ENCODE measurements at places on chromosomes 5 and 9. TPM values are rescaled to one million over a fixed set of nuclear protein-coding genes. Genes with fewer than 3 reads are reported as not detected.

Gene ELOVL7
- under 0.01 TPM for total RNA-seq

DNA sequence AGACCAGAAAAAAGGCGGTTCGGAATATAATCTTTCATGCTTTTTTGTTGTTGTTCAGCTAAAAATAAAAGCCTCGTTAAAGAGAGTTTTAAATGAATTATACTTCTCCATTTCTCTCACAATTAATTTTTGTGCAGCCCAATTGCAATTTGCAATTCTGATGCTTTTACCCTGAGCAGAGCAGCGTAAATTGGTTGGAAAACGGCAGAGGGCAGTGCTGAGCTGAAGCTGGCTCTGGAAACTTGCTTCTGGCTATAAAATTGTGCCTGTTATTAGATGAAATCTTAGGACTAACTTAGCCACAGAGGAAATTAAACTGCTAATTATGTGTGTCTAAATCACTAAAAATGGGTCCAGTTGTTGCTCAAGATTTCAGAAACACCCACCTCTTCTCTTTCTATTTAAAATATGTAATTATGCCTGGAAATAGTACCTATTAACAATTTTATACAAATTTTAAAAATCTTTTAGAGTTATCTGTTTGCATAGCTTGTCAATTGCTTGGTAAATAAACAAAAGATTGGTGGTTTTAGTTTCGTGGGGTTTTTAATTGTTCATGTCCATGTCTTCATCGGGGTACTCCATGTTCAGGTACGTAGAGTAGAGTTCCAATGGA is 441.8 kb upstream of the TLE4 start:
- no peak overlapping the region for H3K4me3 ChIP-seq
- H3K4me1 ChIP-seq = peaks cover 7% of the 10 kb centered on the region
- no peak for DNase-seq
- no peaks in the 10 kb centered on the region for H3K27me3 ChIP-seq
- H3K27ac ChIP-seq = no peak overlapping the region

Gene OLFM1
- total RNA-seq = under 0.01 TPM

Gene LHX2
- not detected for total RNA-seq

GRCh38 chr5:155665361-155665760 is 651.8 kb downstream of the KIF4B start:
- H3K27ac ChIP-seq = no peak overlapping the region
- no peaks in the 10 kb centered on the region for H3K27me3 ChIP-seq
- no peaks in the 10 kb centered on the region for H3K4me1 ChIP-seq
- no peak for DNase-seq

GRCh38 chr9:137461663-137462395 is 2.7 kb upstream of the NSMF start:
- peaks cover 20% of the 10 kb centered on the region for H3K4me1 ChIP-seq
- no peaks in the 10 kb centered on the region for H3K27me3 ChIP-seq
- no peak overlapping the region for H3K27ac ChIP-seq
- peaks cover 5% of the 10 kb centered on the region for H3K36me3 ChIP-seq
- DNase-seq = peak; percentile 94
- no peak overlapping the region for H3K4me3 ChIP-seq

DNA sequence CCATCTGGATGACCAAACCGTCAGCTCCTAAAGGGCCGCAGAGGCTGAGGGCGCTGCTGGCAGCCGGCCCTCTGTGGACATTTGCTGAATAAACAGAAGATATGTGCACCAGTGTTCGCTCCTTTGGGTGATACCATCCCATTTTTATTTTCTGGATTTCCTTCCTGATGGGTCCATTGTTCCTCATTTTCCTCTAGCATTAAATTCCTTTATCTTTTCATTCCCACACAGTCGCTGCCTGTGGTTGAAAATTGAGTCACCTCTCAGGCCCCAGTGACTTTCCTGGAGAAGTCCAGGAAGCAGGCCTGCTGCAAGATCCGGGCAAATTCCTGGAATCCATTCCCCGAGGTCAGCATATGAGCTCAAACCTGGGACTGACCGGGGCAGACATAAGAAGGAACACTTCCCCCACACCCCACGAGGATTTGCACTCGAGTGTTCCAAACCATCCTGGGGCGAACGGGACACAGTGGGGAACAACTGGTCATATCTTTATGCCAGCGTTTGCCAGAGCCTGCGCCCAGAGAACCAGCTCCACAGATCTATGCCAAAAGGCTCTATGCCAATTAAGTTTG is 86.7 kb upstream of the PCA3 start:
- no peaks in the 10 kb centered on the region for H3K36me3 ChIP-seq
- H3K4me1 ChIP-seq = peaks cover 11% of the 10 kb centered on the region
- no peaks in the 10 kb centered on the region for H3K27me3 ChIP-seq
- peak overlapping the region; percentile 37 for H3K4me3 ChIP-seq

Gene CDH9
- not detected for total RNA-seq

Gene SPATA31A3
- not detected for total RNA-seq

DNA sequence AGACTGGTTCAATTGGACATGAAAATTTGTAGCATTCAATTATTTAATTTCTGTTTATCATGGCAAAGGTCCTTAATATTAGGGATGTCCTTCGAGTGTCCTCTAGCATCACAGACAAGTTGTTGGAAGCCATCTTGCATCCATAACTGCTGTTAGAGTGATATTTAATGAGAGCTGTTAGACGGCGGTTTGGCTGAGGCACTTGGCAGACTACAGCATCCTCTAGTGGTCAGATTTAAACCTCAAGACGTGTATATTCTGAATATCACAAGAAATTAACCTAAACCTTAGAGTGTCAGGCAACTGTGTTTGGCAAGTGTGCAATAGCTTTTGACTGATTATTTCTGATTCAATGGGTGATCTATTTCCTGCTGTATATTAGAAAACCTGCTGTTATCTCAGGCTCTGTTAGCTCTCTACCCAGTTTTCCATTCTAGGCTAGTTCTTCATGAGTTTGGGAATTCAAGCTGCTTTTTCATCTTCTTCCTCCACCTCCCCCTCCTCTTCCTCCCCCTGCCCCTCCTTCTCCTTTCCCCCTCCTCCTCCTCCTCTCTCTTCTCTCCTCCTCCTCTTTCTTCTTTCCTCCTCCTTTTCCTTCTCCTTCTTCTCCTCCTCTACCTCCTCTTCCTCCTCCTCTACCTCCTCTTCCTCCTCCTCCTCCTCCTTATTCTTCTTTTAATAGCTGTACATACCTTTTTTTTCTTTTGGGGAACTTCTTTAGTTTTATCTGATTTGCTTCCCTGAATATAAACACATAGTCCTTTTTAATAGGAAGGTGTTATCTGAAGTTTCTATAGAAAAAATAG is 8.6 kb downstream of the SPINK1 start:
- no peaks in the 10 kb centered on the region for H3K36me3 ChIP-seq
- H3K27me3 ChIP-seq = no peaks in the 10 kb centered on the region
- H3K4me1 ChIP-seq = no peaks in the 10 kb centered on the region
- no peak overlapping the region for H3K27ac ChIP-seq
- no peak overlapping the region for H3K4me3 ChIP-seq
- peak; percentile 46 for DNase-seq

Gene AJM1
- total RNA-seq = 0.88 TPM

DNA sequence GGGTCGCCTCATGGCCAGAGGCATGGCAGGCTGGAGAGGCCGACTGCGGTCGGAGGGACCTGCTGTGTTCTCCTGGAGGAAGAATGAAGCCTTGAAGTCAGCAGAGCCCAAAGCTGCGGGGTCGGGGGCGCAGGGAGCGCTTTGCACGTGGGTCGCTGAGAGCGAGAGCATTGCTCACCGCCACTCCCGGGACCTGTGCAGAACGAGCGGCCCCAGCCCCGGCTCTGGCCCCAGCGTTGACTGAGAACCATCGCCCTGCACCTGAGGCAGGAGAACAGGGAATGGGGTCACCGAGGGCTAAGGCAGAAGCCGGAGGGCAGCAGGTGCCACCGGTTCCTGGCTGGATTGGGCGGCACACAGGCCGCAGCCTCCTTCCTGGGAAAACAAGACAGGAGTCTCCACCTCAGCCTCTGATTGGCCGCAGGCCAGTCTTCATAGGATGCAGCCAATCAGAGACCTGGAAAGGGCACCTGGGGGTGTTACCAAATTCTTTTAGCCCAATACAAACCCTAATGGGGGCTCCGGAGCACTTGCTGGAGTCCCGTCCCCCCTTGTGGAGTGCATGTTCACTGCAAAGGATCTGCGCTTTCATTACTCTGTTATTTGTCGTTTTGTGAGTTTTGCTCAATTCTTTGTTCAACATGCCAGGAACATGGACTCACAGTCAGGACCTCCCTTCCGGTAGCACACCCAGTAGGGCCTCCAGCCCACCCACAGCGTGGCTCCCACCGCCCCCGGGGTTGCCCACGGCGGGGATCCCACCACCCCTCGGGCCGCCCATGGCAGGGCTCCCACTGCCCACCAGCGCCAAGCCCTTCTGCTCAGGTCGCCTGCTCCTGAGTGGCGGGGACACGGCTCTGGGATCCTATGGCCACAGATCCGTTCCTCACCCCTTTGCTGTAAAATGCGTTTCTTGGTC is 24.7 kb upstream of the SLC6A19 start:
- peak; percentile 92 for DNase-seq
- H3K4me1 ChIP-seq = no peaks in the 10 kb centered on the region
- no peak overlapping the region for H3K27ac ChIP-seq
- H3K4me3 ChIP-seq = no peak overlapping the region
- no peaks in the 10 kb centered on the region for H3K27me3 ChIP-seq

DNA sequence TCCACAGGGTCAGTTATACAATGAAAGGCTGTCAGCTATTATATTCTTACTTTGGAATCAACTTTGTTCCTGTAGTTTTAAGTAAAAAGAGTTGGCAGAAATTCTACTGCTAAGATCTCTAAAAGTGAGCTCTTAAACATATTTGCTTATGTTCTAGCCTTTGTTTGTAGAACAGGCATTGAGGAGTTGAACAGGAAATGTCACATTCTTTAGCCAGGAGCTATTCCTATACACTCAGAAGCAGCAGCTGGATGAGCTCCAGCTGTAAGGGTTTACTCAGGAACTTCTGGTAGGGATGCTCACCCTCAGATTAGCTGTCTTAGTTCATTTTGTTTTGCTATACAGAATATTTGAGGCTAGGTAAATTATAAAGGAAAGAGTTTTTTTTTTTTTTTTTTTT is 22.4 kb upstream of the SPINK14 start:
- H3K27me3 ChIP-seq = no peaks in the 10 kb centered on the region
- H3K36me3 ChIP-seq = no peaks in the 10 kb centered on the region
- DNase-seq = no peak

DNA sequence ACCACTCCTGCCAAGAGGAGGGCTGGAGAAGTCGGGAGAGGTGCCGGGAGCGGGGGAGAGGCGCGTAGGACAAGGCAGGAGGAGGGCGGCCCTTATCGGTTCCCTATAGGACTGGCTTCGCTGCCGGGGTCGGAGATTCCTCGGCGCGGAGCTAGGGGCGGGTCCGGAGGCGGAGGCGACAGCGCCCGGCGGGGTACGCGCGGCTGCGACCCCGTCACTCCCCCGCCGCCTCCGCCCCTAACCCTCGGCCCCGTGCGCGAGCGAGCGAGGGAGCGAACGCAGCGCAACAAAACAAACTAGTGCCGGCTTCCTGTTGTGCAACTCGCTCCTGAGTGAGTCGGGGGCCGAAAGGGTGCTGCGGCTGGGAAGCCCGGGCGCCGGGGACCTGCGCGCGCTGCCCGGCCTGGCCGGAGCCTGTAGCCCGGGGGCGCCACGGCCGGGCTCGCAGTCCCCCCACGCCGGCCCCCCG is 2.0 kb downstream of the GLIS3 start:
- peaks cover 61% of the 10 kb centered on the region for H3K4me1 ChIP-seq
- peak overlapping the region; percentile 99 for H3K27ac ChIP-seq
- H3K27me3 ChIP-seq = no peaks in the 10 kb centered on the region
- DNase-seq = peak; percentile 65

DNA sequence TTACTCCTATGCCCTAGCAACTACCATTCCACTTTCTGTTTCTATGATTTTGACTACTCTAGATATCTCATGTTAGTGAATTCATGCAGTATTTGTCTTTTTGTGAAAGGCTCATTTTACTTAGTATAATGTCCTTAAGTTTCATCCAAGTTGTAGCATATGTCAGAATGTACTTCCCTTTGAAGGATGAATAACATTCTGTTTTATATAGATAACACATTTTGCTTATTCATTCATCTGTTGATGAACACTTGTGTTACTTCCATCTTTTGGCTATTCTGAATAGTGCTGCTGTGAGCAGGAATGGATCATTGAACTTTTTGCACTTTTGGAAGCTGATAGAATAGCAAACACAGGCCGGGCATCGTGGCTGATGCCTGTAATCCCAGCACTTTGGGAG is 140.2 kb upstream of the MYO10 start:
- H3K4me1 ChIP-seq = no peaks in the 10 kb centered on the region
- H3K4me3 ChIP-seq = no peak overlapping the region
- no peaks in the 10 kb centered on the region for H3K36me3 ChIP-seq
- H3K27ac ChIP-seq = no peak overlapping the region
- DNase-seq = no peak

GRCh38 chr5:91302305-91302704 is 80.8 kb downstream of the ARRDC3 start:
- H3K27ac ChIP-seq = peak overlapping the region; percentile 43
- no peak for DNase-seq
- H3K27me3 ChIP-seq = no peaks in the 10 kb centered on the region
- H3K36me3 ChIP-seq = no peaks in the 10 kb centered on the region
- no peak overlapping the region for H3K4me3 ChIP-seq

GRCh38 chr5:111636736-111637135 is 120.3 kb downstream of the NREP start:
- peaks cover 13% of the 10 kb centered on the region for H3K4me1 ChIP-seq
- DNase-seq = no peak
- no peak overlapping the region for H3K27ac ChIP-seq
- H3K27me3 ChIP-seq = no peaks in the 10 kb centered on the region
- no peak overlapping the region for H3K4me3 ChIP-seq

Gene C1QTNF2
- total RNA-seq = not detected

Gene SPATA31C1
- not detected for total RNA-seq
